ENCODE measurements at places on chromosomes 5 and 9.

GRCh38 chr9:123382653-123383511 is 26.9 kb downstream of the CRB2 start:
- no peak for DNase-seq

GRCh38 chr5:65823845-65824445 is 101.9 kb downstream of the NLN start:
- DNase-seq: no peak

DNA sequence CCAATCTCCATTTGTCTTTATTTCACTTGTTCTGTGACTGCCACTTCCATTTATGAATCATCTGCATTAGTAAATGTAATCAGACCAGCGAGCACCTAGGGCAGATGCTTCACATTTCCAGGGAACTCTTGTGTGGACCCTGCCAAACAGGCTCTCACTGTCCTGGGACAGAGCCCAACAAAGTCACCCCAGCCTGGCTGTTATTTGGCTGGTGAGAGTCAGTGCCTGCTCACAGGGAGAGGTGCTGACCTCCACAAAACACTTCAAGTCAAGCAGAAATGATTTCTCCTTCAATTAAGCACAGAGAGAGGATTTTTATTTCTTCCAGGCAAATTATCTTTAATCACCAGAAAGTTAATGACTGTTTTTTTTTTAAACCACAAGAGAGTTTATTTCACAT is 568.0 kb downstream of the MTRR start:
- DNase-seq: no peak

GRCh38 chr9:22211588-22212360 is 202.7 kb upstream of the CDKN2B start:
- no peak for DNase-seq

DNA sequence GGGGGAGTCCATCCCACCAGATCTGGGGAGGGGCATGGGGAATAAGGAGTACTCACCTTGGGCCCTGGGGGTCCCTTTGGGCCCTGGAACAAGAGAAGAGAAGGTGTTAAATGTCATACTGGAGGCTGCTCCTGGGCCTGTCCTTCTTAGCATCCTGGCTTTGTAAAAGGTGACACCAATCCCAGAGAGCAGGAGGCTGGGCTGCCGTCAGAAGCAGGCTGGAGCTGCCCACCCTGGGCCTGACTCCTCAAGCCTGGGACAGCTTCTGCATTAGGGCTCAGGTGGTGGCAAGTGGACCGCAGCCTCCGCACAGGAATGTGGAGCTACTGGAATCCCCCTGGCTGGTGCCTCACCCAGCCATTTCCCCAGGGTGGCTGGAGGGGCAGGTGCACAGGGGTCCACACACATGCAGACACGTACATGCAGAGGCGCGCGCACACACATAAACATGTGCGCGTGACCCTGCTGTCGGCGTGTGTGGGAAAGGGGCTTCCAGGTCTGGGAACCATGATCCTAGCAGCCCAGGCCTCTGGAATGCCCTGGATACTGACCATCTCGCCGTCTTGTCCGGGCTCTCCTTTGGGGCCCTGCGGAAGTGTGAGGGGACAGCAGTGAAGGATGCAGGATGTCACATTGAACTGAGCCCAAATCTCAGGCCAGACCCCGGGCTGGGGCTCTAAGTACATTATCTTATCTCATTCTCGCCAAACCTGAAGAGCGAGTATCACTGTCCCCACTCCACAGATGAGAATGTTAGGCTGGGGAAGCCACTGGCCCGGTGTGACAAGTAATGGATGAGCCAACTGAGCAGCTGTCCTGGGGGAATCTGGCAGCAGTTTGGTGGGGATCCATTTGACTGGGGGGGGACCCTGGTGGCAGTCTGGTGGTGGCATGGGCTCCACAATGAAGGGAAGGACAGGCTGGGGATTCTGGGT is 29.3 kb upstream of the PHYKPL start:
- DNase-seq: no peak

- no peak for DNase-seq
Observed at GRCh38 chr9:81344366-81344765, 345.0 kb downstream of the TLE1 start.

DNA sequence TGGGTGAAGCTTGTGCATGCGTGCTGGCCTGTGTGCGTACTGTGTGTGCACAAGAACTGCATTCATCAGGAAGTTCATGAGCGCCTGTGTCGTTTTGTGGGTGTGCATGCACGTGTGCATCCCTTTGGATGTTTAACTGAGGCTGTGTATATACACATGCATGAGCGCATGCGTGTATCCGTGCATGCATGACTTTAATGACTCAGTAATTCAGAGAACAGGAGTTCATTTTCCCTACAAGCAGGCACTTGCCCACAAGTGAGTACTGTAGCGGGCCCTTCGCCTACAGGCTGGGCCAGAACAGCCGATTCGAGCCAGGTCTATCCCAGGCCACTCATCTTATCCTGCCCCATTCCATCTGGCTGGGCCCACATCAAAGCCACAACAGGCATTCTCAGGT is 29.8 kb downstream of the CORO2A start:
- DNase-seq: no peak

- DNase-seq: no peak
Observed at GRCh38 chr5:156819967-156820581, 30.0 kb upstream of the PPP1R2B start.

- no peak for DNase-seq
Observed at GRCh38 chr5:61784341-61784740, 452.3 kb downstream of the ZSWIM6 start.

GRCh38 chr9:136774416-136775045 is 10.2 kb upstream of the LCN15 start:
- DNase-seq: no peak

DNA sequence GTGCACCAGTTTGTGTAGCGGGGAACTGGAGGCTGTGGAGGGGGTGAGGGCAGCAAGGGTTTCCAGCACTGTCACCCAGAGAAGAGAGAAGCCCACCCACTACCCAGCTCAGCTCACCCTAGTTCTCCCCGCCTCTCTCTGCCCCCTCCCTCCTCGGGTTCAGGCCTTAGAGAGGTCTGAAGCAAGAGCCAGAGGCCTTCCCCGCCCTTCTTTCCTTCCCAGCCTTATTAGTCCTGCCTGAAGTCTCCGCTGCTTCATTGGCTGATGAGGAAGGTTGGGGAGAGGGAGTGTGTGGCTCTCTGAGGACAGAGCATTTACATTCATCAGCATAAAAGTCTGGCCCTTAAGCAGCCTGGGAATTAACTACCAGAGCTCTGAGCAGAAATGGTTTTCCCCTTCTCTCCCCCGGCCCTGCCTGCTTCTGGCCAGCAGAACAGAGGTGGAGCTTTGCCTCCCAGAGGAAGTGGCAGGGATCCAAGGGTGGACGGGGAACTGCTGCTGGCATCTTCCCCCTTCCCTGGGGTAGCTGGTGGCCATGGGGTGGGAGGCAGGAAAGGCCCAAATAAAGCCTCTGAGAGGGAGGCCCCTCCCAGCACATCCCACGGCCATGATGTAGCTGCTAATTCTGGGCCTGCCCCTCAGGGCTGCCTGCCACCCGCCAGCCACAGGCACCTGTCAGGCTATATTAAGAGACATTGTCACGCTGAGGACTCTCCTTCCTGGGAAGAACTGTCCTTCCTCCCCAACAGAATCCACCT is 4.1 kb downstream of the DNAJB5 start:
- DNase-seq: no peak
